Stimulated activated naive CD8-positive, alpha-beta T cell treated with anti-CD3 and anti-CD28 coated beads, Interleukin-15, Interleukin-2, amounts not matched to agents 100 U/mL and 50 U/mL, for 24 hours (primary cell): ENCODE measurements at places on chromosomes 12 and 14.

- DNase-seq, result no peak
These were observed 36.6 kb downstream of the RASSF8 start for GRCh38 chr12:25994901-25995625.

GRCh38 chr14:43175896-43176295, 1331.2 kb downstream of the FSCB start:
- no peak for DNase-seq

GRCh38 chr12:132282031-132282949, 47.1 kb downstream of the GALNT9 start:
- no peak for DNase-seq

GRCh38 chr14:102085488-102085887, 1.4 kb downstream of the HSP90AA1 start:
- DNase-seq, result no peak
